AG10803 (cell line): ENCODE measurements at places on chromosomes 6 and 20.

DNA sequence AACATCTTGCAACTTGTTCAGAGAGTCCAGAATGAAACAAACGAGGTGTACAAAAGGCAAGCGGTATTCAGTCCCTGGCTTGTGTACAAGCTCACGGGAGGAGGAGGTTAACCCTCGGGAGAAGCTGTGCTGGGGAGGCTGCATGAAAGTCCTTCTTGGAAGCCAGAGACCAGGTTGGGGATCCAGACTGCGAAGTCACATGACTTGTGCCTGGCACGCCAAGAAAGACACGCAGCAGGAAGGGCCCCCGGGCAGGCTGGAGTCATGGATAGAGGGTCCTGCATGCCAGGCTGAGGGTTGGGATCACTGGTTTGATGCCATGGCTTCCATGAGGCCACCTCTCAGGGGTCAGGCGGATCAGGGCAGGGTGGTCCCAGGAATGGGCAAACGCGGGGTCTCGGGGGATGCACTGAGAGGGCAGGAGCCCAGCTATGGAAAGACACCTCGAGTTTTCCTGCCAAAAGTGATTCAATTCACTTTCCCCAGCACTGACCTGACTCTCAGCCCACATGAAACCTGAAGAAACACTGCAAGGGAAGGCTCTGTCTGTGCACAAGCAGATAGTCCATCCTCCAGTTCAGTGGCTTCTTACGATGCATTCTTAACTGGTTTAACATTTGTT is 79.4 kb downstream of the DLL1 start:
- no peak for DNase-seq

- DNase-seq = no peak
Measured at GRCh38 chr20:23255106-23255505, 95.5 kb upstream of the NXT1 start.

DNA sequence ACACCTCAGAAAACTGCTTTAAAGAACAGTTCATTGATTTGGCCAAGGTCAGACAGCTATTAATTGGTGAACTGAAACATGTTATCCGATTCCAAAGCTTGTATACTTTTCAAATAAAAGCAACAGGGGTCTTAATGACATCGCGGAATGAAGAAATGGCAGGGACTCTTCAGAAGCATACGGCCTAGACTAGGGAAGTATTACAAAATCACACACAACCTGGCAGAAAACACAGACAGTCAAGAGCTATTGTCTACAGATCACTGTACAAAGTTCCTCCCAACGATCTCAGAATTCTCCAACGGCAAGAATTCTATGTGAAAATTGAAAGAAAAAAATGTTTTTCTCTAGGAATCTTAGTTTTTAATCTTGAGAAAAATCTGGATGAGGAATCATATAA is 105.5 kb downstream of the PTPRK start:
- DNase-seq = no peak

DNA sequence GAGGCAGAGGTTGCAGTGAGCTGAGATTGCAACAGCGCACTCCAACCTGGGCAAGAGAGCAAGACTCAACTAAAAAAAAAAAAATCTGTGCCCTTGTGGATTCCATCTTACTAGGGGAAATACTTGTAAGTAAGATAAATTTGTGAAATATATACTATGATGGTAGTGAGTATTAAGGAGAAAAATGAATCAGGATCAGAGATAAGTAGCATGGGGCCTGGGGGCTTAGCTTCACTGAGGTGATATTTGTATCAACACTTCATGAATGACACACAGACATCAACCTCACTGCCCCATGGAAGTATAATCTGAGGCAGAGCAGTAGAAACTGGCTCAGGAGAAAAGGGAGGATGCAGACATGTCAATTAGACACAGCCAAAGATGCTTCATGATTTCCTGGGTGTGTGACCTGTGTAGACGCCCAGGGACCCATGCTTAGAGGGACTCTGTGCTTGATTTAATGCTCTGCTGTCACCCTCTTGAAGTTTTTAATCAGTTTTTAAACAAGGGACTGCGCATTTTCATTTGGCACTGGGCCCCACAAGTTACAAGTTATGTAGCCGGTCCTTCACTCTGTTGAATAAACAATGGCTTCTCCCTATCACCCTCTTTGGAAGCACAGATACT is 41.9 kb downstream of the PCNA start:
- no peak for DNase-seq

DNA sequence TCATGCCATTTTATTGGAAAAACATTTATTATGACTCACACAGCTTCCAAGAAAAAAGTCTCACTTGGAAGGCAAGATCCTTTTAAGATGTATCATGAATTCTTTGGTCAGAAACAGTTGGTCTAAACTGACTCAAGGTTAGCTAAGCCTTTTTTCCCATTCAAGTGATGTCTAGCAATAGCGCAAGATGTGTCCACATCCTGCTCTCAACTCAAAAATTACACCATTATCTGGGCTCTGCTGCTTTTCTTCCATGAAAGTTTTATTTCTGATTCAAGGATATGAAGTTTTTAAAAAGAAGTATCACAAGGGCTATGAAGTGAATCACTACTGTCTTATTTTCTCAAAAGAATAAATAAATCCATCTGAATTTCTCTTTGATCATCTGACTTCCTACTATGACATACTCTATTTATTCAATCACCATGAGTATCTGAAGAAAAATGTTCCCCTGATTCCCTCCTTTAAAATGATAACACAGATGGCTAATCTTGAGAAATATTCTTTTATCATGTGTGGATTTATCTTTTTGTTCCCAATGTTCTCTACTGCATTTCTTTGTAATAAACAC is 139.2 kb downstream of the AHI1 start:
- peak; percentile 93 for DNase-seq

DNA sequence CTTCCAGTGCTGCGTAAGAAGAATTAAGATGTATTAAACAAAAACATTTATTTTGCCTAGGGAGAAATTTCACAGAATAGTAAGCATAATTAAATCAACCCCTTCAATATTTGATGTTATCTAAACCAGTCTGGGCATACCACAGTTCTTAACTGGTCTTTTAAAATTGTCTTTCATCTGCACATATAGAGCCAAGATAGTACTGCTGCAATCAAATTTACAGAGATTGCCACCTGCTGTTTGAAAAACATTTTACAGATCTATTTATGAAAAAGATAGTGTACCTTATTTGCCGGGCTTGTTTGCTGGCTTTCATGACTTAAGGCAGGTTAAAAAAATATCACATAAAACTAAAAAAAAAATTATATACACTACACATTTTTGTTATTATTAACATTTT is 323.2 kb downstream of the ADGRB3 start:
- peak; percentile 1 for DNase-seq

- DNase-seq = peak; percentile 18
Measured at GRCh38 chr6:144493035-144493910, 208.1 kb downstream of the UTRN start.

DNA sequence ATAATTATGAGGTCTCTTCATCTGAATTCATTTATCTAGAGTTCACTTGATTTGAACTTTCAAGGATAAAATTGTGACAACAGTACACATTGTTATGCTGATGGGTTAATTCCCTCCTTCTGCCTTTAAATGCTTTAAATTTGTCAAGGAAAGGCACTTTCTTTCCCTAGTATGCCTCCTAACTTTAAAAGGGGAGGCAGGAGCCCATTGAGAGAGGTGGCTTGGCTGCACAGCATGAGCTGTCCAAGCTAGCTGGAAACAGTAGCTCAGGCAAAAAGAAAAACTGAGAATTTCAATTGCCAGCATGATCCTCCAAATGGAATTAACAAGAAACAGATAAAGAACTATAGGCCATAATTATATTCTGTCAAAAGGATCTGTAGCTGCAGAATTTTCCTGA is 243.3 kb upstream of the GRIK2 start:
- DNase-seq = no peak

- no peak for DNase-seq
Measured at GRCh38 chr20:37728635-37728983, 34.8 kb downstream of the CTNNBL1 start.

DNA sequence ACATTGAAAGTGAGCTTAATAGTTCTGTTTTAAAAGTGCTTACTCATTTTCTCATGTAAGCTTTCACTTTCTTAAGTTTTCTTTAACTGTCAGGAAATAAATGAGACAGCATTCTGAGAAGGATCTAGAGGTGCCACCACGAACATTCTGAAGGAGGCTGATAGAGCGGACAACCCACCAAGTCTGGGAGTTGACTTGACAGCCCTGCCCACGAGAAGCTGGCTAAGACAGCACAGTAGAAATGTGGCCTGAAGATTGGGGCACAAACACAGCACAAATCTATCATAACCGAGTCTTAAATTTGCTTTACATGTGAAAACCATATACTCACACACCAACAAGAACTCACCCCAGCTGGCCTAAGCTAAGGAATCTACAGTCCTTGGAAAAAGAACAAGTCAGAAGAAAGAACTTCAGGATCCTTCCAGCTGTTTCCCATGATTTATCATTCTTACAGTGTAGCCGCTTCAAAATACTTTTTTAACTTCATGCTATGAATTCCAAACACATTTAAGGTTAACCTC is 144.2 kb upstream of the TNFAIP3 start:
- DNase-seq = peak; percentile 79

GRCh38 chr6:22062807-22063408 is 233.9 kb downstream of the PRL start:
- no peak for DNase-seq

DNA sequence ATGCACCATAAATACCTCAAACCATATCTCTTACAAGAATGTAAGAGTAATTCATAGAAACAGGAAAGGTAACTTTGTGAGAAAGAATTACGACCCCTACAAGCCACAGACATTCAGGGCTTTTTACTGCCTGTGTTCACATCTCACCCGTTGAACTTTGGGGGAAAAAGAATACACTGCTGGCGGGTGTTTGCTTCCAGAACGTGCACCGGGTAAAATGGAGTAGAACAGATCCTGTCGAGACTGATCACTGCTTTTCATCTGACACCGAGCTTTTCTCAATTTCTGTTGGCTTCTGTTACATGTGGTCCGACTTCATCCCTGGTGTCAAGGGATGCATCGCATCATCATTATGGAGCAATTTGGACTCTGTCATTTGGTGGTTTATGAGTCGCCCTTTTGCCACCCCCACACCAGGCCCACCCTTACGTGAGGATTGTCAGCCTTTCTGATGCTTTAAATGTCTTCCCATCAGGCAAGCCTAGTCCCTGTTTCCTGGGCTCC is 219.2 kb upstream of the ZFP64 start:
- DNase-seq = peak; percentile 74
